Muscle of back (tissue), 13 donors: ENCODE measurements at places on chromosomes 3 and 15. TPM values are rescaled to one million over a fixed set of nuclear protein-coding genes. Genes with fewer than 3 reads are reported as not detected.

DNA sequence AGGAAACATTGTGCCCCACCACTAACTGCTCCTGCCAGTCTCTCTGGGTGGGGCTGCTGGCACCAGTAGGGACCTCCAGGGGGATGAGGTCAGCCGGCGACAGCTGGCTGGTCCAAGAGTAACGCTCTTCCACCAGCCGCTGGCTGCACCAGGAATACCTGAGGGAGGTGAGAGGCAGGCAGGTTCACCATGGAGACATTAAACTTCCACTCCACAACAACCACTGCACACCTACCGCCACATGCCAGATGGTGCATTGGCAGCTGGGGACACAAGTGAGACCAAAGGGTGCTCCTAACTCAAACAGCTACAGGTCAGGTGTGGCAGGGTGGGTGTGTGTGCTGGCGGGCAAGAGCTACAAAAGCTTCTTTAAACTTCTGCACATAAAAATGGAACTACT is 4.5 kb downstream of the POLG start:
- DNase-seq, result no peak

- DNase-seq, result peak; percentile 3
These were observed 3.9 kb upstream of the ZNF80 start for GRCh38 chr3:114241262-114241661.

DNA sequence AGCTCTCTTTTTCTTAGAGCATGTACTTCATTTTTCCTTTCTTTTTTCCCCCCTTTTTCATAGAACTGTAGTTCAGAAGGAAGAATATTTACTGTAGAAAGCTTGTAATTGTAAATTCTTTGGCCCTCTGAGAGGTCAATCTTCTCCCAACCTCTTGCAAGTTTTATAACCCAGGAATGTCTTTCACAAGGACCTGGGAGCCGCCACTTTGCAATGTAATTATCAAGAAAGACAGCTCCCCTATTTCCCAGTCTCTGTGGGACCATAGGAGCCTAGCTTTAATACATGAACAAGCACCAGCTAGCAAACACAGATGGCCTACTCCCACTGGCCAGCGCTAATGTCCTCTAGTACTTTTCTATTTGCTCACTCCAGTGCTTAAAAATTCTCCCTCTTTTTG is 51.4 kb downstream of the NFKBIZ start:
- DNase-seq, result no peak

DNA sequence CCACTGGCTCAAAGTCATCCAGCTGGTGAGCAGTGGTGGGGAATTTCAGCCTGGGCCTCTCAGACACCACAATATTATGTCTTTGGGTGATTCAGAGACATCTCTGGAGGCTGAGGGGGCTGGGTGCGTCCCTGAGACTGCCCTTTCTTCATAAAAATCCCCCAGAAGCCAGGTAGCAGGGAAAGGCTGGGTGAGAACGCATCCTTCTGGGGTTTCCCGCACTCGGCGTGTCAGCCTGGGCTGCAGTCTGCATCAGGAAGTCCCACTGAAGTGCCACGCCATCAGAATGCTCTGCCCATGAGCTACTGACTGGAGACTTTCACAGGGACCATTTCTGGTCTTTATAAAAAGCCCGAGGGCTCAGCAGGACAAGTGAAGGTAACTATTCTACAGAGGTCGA is 148.8 kb upstream of the SLC6A11 start:
- no peak for DNase-seq

- no peak for DNase-seq
These were observed 63.7 kb downstream of the SLC12A8 start for GRCh38 chr3:125148836-125149235.

DNA sequence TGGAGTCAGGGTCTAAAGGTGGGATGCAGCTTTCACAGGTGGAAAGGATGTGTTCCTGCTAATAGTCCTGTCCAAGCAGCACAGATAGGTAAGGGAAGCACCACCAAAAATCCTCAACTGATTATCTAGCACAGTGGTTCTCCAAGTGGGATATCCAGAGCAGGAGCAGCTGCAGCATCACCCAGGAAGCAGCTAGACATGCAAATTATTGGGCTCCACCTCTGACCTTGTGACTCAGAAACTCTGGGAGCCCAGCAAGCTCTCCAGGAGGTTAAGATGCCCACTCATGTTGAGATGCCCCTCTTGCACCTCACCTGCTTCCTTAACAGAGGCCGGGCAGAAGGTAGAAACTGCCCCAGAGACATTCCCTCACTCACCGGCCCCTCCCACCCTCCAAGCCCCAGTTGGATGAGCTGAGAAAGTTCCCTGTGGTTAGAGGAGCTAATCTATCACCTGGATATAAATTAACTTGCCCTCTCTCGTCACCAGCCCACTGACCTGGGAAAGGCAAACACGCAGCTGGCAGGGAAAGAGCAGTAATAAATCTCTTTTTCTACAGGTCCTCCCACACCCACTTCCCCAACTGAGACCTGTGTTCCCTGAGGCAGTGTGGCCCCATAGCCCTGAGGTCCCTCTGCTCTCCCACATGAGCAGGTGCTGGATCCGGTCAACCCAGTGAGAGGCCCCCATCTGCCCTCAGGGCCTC is 39.3 kb downstream of the ADCY5 start:
- no peak for DNase-seq

Gene BAHD1
- 17.8 TPM for polyA plus RNA-seq
